ENCODE measurements at places on chromosomes 1 and 21. TPM values are rescaled to one million over a fixed set of nuclear protein-coding genes. Genes with fewer than 3 reads are reported as not detected.

DNA sequence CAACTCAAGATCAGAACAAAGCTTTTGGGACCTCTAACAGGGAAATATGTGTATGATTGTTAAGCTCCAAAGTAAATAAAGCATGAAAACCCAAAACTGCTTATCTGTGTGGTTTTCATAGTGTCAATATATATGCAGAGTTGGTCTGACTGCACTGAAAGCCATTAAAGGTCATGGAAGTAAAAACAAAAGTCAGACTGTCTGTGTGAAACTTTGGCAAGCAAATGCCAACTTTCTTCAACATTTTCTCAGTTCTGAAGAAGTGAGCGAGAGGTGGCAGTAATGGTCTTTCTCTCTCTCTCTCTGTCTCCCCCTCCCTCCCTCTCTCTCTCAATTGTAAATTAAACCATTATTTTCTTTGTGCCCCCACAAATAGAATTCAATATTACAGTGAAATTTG is 100.1 kb upstream of the S1PR1 start:
- no peak for DNase-seq
- H3K4me3 ChIP-seq: no peak overlapping the region
- H3K27me3 ChIP-seq: no peaks in the 10 kb centered on the region
- H3K4me1 ChIP-seq: peaks cover 14% of the 10 kb centered on the region

- no peaks in the 10 kb centered on the region for H3K27me3 ChIP-seq
- no peaks in the 10 kb centered on the region for H3K36me3 ChIP-seq
- no peak overlapping the region for H3K4me3 ChIP-seq
These were observed 42.2 kb downstream of the SPATA17 start for GRCh38 chr1:217673387-217673786.

DNA sequence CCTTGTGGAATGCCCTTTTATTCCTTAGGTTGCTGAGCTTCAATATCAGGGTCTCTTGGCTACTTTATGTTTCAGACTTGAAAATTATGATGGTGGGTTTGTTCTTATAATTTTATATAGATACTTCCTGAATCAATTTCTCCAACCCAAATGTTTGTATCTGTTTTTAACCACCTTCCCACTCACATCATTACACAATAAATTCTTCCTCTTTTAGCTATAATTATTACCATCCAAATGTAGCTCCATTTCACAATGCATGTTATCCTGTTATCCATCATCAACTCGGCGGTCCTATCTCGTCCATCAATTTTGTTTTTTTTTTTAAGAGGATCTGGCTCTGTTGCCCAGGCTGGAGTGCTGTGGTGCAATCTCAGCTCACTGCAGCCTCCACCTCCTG is 357.6 kb upstream of the ZP4 start:
- no peak overlapping the region for H3K27ac ChIP-seq
- H3K27me3 ChIP-seq: no peaks in the 10 kb centered on the region
- no peak overlapping the region for H3K4me3 ChIP-seq
- no peaks in the 10 kb centered on the region for H3K4me1 ChIP-seq
- no peak for DNase-seq
- H3K36me3 ChIP-seq: no peaks in the 10 kb centered on the region

GRCh38 chr1:14304381-14304865 is 294.1 kb upstream of the KAZN start:
- peak overlapping the region; percentile 13 for H3K4me3 ChIP-seq
- DNase-seq: peak; percentile 74
- H3K4me1 ChIP-seq: peaks cover 32% of the 10 kb centered on the region
- H3K27me3 ChIP-seq: no peaks in the 10 kb centered on the region
- H3K27ac ChIP-seq: peak overlapping the region; percentile 67

Gene AMIGO1
- total RNA-seq: 23.7 TPM

Gene S1PR1
- 17.9 TPM for total RNA-seq

Gene S100A12
- total RNA-seq: not detected

DNA sequence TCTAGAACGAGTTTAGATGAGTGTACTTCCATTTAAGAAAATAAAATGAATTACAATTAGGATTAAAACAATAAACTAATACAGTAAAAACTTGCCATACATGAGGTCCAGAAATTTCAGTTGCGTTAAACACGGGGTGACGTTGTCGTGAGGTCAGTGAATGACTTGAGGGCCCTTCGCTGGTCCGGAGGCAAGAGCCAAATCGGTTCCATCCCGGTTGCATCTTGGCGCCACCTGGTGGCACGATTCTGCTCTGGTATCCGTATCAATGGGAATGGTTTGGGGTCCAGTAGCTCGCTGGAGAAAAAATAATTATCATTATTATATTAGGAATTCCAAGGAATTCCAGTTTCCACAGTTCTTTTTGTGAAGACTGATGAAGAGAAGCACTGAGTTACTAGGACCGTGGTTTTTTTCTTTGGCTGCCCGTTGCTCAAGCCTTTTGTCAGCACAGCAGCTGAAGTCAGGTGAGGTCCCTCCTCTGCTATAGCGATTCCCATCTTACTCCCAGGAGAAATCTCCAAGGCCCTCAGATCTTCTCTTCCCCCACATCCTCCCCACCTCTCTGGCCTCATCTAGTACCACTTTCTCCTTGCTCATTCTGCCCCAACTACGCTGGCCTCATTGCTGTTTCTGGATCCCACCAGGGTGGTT is 161.4 kb downstream of the SLC35F3 start:
- H3K27me3 ChIP-seq: no peaks in the 10 kb centered on the region
- DNase-seq: no peak
- H3K36me3 ChIP-seq: no peaks in the 10 kb centered on the region
- no peak overlapping the region for H3K27ac ChIP-seq
- H3K4me1 ChIP-seq: no peaks in the 10 kb centered on the region

DNA sequence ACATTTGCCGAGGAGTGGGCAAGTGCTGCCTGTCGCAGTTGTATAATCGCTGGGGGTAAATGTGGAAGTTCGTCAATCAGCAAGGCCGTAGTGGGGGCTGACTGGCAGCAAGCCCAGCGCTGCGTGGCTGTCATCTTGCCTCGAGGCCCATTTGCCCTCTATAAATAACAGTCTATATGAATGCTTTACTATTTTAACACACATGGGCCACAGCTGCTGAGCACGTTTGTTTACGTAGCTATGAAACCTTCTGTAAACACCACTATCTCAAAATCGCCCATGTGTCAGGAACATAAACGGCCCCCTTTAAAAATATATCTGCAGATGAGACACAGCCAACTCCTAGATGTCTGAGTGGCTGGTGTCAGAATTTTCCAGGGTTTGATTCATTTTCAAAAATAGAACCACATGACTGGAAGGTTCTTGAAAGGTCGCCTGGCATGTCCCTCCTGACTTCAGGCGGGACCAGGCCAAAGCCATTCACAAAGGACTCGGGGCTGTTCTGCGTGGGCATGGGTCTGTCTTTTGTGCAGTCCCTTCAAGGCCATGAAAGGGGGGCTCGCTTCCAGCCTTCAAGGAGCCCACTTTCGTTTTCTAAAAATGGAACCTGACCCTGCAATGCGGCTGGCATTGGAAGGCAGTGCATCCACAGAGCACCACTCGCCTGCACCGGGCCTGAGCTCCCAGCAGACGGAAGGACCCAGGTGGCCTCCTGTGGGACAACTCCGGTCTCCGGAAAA is 205.5 kb downstream of the KCNJ6 start:
- DNase-seq: no peak
- peaks cover 10% of the 10 kb centered on the region for H3K4me1 ChIP-seq
- H3K27me3 ChIP-seq: no peaks in the 10 kb centered on the region
- no peaks in the 10 kb centered on the region for H3K36me3 ChIP-seq
- H3K27ac ChIP-seq: no peak overlapping the region
- H3K4me3 ChIP-seq: no peak overlapping the region

DNA sequence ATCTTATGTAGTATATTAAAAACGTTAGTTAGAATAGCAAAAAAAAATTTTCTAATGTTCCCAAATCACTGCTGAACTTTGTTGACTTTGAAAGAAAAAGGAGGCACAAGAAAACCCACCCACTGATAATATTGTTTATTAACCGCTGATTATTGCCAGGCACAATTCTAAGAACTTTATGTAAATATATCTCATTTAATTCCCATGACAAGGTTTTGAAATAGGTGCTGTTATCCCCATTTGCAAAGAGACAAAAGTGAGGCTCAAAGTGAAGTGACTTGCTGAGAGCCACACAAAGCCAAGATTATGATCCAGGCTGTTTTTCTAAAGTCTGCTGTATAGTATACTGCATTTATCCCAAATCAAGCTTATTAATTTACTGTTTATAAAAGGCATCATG is 56.4 kb downstream of the SASS6 start:
- no peak for DNase-seq
- H3K27ac ChIP-seq: no peak overlapping the region
- H3K36me3 ChIP-seq: peaks cover 77% of the 10 kb centered on the region
- H3K4me1 ChIP-seq: no peaks in the 10 kb centered on the region

DNA sequence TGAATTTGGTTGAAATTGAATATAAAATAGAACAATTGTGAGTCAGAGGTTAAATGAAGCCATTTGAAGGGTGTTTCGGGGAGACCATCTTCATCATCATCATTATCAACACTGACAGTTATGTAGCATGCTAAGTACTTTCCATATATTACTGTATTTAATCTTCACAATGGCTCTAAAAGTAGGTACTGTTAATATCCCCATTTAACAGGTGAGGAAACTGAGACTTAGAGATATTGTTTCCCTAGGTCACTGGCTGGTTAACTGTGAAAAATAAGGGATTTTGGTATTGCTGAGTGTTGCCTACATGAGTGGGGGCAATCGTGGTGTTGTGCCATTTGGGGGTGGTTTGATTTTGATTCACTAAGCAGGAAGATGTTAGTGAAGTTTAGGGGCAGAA is 100.3 kb downstream of the TBX19 start:
- H3K36me3 ChIP-seq: no peaks in the 10 kb centered on the region
- no peaks in the 10 kb centered on the region for H3K4me1 ChIP-seq
- H3K27ac ChIP-seq: no peak overlapping the region
- H3K4me3 ChIP-seq: no peak overlapping the region
- DNase-seq: no peak

DNA sequence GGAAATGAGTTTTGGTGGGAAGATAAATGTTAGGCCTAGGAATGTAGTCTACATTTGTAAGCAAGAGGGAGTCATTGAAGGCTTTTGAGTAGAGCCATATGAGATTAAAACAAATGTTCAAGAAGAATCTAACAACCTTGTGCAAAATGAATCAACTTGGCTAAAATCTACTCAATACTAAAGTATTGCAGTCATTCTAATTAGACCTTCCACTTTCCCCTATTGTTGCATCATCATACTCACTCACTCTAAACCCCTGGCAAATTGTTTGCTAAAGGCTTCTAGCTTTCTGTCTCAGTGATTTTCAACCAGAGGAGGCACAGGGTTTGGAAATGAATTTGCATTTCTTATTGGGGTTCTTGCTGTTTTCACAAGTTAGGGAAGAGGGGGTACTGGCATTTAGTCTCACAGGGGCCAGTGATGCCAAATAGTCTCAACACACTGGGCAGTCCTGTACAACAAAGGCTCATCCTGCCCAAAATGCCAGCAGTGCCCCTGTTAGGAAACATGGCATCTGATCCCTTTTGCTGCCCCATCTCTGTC is 85.3 kb downstream of the SEC16B start:
- peak; percentile 55 for DNase-seq
- H3K4me1 ChIP-seq: no peaks in the 10 kb centered on the region
- no peaks in the 10 kb centered on the region for H3K36me3 ChIP-seq
- no peak overlapping the region for H3K27ac ChIP-seq
- no peaks in the 10 kb centered on the region for H3K27me3 ChIP-seq

GRCh38 chr1:32685498-32685897 is 17.1 kb downstream of the SYNC start:
- peaks cover 99% of the 10 kb centered on the region for H3K4me1 ChIP-seq
- peak overlapping the region; percentile 77 for H3K27ac ChIP-seq
- peaks cover 44% of the 10 kb centered on the region for H3K36me3 ChIP-seq
- DNase-seq: no peak
- H3K27me3 ChIP-seq: no peaks in the 10 kb centered on the region

GRCh38 chr1:55751776-55752175 is 536.6 kb upstream of the USP24 start:
- H3K4me3 ChIP-seq: no peak overlapping the region
- H3K4me1 ChIP-seq: no peaks in the 10 kb centered on the region
- no peak overlapping the region for H3K27ac ChIP-seq

Gene FCRL1
- not detected for total RNA-seq

Gene CACNA1S
- total RNA-seq: not detected

DNA sequence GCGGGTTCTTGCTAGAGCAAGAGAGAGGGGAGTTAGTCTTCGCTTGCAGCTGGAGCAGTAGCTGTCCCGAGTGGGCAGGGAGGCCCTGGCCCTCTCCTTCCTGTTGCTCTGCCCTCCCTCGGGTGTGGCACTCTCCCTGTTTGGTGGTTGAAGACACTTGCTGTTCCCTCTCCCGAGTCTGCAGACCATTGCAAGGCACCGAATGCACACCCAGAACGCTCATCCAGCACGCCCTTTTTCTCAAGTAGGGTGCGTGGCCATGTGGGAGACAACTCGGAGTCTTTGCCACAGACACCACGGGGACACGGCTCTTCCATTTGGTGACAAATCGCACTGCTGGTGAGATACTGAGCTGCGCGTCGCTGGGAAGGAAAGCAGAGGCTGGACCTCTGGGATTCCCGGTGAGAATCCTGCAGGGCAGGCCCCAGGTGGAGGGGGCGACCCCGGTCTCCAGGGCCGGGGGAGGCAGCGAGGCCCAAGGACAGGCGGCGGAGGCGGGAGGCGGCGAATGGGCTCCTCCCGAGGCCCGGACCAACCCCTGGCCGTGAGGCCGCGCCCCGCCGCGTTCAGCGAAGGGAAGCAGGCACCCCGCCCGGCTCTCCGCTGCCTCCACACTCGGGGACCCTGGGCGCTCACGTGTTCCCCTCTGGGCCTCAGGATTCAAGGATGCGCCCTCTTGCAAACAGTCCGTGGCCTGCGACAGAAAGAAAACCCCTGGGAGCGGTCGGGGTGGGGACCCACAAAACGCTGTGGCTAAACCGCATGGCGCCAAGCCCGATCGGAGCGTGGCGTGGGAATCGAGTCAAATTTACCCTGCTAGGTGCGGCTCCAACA is 10.4 kb upstream of the TMEM200B start:
- no peak overlapping the region for H3K27ac ChIP-seq
- H3K4me3 ChIP-seq: no peak overlapping the region
- no peaks in the 10 kb centered on the region for H3K27me3 ChIP-seq
- no peak for DNase-seq
- peaks cover 5% of the 10 kb centered on the region for H3K4me1 ChIP-seq
- H3K36me3 ChIP-seq: no peaks in the 10 kb centered on the region

DNA sequence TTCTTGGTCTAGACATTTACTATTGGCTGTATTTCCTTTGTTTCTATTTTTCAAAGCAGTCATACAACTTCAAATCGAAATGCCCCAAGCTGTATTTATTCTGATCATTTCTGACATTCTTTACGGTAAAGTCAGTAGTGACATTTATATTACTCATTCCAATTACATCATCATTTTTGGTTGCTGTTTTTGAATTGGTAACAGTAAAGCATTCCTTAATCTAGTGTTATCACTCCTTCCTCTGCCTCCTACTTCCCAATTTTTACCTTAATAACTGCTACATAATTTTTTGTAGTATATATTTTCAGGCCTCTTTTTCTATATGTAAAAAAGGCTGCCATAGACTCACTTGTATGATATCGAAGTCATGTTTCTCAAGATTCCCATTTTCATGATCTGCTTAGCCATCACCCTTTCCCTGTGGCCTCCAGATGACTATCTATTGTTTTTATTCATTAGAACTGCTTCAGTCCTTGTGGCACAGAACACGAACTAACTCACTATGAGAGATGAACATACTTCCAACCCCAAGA is 167.2 kb downstream of the RUNX1 start:
- H3K27ac ChIP-seq: peak overlapping the region; percentile 24
- H3K4me1 ChIP-seq: peaks cover 5% of the 10 kb centered on the region
- no peak overlapping the region for H3K4me3 ChIP-seq

GRCh38 chr1:84347271-84347931 is 45.9 kb downstream of the SAMD13 start:
- no peak for DNase-seq
- no peak overlapping the region for H3K4me3 ChIP-seq
- no peaks in the 10 kb centered on the region for H3K36me3 ChIP-seq
- H3K27ac ChIP-seq: no peak overlapping the region

All from esophagus muscularis mucosa (tissue), 4 donors.